Activated CD4-positive, alpha-beta T cell treated with anti-CD3 and anti-CD28 coated beads for 36 hours (primary cell): ENCODE measurements at places on chromosomes 16 and 17. TPM values are rescaled to one million over a fixed set of nuclear protein-coding genes. Genes with fewer than 3 reads are reported as not detected.

GRCh38 chr17:31310886-31311285 lies 3.0 kb downstream of the EVI2B start:
- H3K36me3 ChIP-seq = peaks cover 12% of the 10 kb centered on the region
- peak overlapping the region; percentile 96 for H3K27ac ChIP-seq
- peaks cover 59% of the 10 kb centered on the region for H3K4me1 ChIP-seq
- DNase-seq = peak; percentile 45
- H3K27me3 ChIP-seq = no peaks in the 10 kb centered on the region

DNA sequence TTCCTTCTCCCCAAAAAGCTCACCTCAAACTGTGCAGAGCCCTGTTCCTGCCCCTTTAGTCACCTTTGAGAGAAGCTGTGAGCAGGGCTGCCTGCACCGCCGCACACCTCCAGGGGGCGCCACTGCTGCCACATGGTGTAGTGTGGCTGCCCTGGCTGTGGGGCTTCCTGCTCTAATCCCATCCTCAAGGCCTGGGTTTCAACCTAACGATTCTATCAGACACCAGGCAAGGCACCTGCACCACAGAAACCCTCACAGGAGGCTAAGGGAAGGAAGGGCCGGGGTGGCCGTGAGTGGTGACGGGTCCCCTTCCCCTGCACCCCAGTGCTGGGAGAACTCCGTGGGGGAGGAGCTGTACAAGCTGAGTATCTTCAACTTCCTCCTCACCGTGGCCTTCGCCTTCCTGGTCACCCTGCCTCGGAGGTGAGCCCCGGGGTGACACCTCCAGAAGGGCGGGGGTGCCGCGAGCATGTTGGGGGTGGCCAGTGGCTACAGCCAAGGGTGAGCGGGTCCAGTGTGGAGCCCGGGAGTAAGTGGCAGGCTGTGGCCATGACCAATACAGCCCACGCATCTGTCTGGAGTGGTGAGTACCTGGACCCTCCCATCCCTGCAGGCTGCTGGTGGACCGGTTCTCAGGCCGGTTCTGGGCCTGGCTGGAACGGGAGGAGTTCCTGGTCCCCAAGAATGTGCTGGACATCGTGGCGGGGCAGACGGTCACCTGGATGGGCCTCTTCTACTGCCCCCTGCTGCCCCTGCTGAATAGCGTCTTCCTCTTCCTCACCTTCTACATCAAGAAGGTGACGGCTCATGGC lies 7.0 kb downstream of the TMC8 start:
- no peak overlapping the region for H3K4me3 ChIP-seq
- peaks cover 82% of the 10 kb centered on the region for H3K4me1 ChIP-seq
- H3K36me3 ChIP-seq = peaks cover 65% of the 10 kb centered on the region
- H3K27ac ChIP-seq = peak overlapping the region; percentile 31
- peak; percentile 74 for DNase-seq
- H3K27me3 ChIP-seq = no peaks in the 10 kb centered on the region

- H3K4me3 ChIP-seq = no peak overlapping the region
- no peak for DNase-seq
- no peak overlapping the region for H3K27ac ChIP-seq
- H3K27me3 ChIP-seq = peaks cover 38% of the 10 kb centered on the region
- H3K36me3 ChIP-seq = no peaks in the 10 kb centered on the region
These were observed 27.1 kb upstream of the MGAT5B start for GRCh38 chr17:76840884-76841775.

The GPR139 gene
- not detected for total RNA-seq

DNA sequence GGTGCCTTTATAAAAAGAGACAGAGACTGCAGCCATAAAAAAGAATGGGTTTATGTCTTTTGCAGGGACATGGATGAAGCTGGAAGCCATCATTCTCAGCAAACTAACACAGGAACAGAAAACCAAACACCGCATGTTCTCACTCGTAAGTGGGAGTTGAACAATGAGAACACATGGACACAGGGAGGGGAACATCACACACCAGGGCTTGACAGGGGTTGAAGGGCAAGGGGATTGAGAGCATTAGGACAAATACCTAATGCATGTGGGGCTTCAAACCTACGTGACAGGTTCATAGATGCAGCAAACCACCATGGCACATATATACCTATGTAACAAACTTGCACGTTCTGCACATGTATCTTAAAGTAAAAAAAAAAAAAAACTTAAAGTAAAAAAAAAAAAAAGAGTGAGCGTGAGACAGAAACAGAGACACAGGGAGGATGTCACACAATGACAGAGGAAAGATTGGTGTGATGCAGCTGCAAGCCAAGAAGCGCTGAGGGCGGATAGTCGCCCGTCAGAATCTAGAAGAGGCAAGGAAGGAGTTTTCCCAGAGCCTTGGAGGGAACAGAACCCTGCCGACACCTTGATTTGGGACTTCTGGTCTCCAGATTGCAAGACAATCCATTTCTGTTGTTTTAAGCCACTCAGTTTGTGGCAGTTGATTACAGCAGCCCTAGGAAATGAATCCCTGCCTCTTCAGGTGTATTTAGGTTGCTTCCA lies 27.4 kb upstream of the TNS4 start:
- no peaks in the 10 kb centered on the region for H3K27me3 ChIP-seq
- peak overlapping the region; percentile 30 for H3K4me3 ChIP-seq
- H3K27ac ChIP-seq = peak overlapping the region; percentile 87
- DNase-seq = peak; percentile 55
- peaks cover 66% of the 10 kb centered on the region for H3K4me1 ChIP-seq
- H3K36me3 ChIP-seq = peaks cover 28% of the 10 kb centered on the region

DNA sequence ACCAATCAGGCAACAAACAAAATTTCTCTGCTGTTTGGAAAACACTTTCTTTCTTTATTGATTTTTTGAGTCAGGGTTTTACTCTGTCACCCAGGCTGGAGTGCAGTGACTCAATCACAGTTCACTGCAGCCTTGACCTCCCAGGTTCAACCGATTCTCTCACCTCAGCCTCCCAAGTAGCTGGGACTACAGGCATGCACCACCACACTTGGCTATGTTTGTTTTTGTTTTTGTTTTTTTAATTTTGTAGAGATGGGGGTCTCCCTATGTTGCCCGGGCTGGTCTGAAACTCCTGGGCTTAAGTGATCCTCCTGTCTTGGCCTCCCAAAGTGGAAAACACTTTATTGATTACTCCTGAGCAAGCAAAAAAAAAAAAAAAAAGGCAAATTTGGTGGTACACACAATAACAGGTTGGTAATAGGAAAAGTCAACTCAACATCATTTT lies 276.4 kb downstream of the SOX9 start:
- no peaks in the 10 kb centered on the region for H3K36me3 ChIP-seq
- H3K4me3 ChIP-seq = no peak overlapping the region
- no peak for DNase-seq
- no peaks in the 10 kb centered on the region for H3K27me3 ChIP-seq
- no peaks in the 10 kb centered on the region for H3K4me1 ChIP-seq
- H3K27ac ChIP-seq = no peak overlapping the region

The CDH13 gene
- total RNA-seq = not detected

The WNT9B gene
- not detected for total RNA-seq

The HID1 gene
- 1.6 TPM for total RNA-seq

The RNU2-1 gene
- total RNA-seq = 7,298 TPM

DNA sequence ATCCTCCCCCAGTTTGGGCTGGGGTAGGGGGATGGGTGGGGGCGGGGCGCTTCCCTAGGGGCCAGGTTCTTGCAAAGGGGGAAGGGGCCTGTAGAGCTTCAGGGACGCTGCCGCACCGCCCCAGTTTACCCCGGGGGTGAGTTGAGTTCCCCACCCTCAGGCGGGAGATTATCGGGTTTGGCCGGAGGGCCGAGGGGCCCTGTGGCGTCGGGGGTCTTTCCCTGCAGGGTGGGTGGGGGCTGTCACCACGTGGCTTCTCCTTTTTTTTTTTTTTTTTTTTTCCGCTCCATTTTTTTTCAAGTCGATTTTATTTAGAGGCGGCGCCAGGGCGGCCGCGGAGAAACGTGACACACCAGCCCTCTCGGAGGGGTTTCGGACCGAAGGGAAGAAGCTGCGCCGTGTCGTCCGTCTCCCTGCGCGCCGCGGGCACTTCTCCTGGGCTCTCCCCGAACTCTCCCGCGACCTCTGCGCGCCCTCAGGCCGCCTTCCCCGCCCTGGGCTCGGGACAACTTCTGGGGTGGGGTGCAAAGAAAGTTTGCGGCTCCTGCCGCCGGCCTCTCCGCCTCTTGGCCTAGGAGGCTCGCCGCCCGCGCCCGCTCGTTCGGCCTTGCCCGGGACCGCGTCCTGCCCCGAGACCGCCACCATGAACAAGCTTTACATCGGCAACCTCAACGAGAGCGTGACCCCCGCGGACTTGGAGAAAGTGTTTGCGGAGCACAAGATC lies at the start of gene IGF2BP1:
IGF2BP1 (plus strand) TSS at position 283 of the 724 bp plus-strand sequence; CDS start at position 644, 361 bp downstream.
- H3K27ac ChIP-seq = no peak within 1 kb of the TSS
- DNase-seq = peak; percentile 51
- H3K27me3 ChIP-seq = peaks cover 75% of the 10 kb centered on the region
- H3K36me3 ChIP-seq = no peaks in the 10 kb centered on the region
- peak within 1 kb of the TSS; percentile 64 for H3K4me3 ChIP-seq
- peaks cover 25% of the 10 kb centered on the region for H3K4me1 ChIP-seq

GRCh38 chr16:31198207-31198882 lies 4.2 kb downstream of the PYCARD start:
- H3K4me1 ChIP-seq = peaks cover 64% of the 10 kb centered on the region
- DNase-seq = no peak
- H3K27ac ChIP-seq = peak overlapping the region; percentile 4
- peaks cover 48% of the 10 kb centered on the region for H3K36me3 ChIP-seq
